ENCODE measurements at places on chromosomes 3 and 15.

DNA sequence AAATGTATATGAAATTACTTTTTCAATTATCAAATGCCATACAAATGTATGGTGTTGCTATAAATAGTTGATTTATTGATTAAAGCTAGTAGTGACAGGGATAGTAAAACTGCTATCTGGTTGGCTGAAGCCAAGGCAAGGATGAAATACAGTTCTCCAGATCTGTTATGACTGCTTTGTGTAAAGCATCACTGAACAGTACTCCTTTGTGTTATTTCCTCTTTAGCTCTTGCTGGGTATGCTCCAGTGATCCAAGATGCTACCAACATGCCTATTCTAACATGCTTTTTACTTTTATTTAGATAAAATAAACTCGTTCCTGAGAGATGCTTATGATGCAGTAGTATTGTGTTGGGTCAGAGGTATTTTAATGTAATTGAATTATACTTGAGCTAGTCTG lies 12.4 kb upstream of the UBR1 start:
- DNase-seq = no peak

DNA sequence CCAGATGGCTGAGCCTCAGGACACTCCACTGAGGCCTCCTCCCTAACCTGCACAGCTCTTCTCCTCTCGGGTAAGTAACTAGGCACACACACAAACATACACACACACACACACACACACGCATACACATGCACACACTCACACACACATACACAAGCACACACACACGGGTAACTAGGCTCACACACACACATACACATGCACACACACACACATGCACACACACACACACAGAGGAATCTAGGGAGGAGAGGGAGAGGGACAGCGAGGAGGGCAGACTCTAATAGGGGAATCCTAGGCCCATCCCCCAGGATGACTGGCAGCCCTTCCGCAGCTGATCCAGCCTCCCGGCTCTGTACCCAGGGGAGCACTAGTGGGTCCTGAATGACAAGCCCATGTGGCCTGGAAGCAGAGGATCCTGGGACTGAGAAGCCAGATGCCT lies 177.4 kb upstream of the LINGO1 start:
- no peak for DNase-seq

- DNase-seq = peak; percentile 56
Observed at GRCh38 chr3:57031631-57032541, 28.6 kb upstream of the SPATA12 start.

DNA sequence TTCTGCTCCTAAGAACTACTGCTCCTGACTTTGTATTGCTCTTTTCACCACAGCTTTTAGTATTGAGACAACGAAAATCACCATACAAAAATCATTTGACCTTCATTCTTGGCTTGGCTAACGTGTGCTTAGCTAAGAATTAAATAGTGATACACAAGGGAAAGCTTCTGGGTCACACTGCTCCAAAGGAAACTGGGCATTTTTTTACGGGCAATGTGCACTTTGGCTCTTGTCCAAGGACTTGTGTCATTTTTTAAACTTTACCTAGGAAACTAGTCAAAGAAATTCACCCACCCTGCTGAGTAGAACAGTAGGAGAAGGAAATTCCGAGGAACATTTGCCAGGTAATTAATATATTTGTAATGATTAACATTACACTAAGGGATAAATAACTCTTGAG lies 19.8 kb downstream of the WDR72 start:
- DNase-seq = no peak

- no peak for DNase-seq
Observed at GRCh38 chr15:60003243-60004008, 685 bp upstream of the FOXB1 start.

GRCh38 chr3:128813097-128813496 lies 66.3 kb upstream of the ACAD9 start:
- no peak for DNase-seq

DNA sequence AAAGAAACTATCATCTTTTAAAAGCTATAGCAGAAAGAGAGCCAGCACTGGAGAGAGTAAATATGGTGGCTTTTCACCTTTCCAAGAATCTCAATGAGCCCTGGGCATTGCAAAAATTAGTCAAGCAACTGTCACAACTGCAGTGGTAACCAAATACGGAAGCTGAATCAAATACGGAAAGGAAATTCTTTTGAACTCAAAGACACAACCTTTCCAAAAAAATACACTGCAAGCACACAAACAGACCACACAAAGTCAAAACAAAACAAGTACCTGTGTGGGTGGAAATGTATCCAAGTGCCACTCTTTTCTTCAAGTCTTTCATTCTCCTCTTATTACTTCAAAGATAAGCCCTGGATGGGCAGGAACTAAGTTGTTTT lies 17.6 kb downstream of the VGLL4 start:
- no peak for DNase-seq

DNA sequence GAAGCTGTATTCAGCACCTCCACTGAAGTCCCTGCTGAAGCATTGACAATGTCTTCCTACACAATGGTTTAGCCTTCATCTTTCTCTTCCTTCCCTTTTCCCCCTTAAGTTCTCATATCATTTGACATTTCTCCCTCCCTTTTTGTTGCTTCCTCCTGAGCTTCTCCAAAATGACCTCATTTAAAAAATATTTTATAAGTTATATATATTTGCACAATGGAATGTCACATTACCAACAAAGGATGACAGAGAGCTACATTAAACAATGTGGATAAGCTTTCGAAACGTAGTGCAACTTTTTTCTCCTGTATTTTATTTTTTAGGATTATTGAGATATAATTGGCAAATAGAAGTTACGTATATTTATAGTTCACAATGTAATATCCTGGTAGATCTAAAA lies 13.2 kb upstream of the DLG1 start:
- DNase-seq = no peak

- DNase-seq = peak; percentile 22
Observed at GRCh38 chr3:108724101-108724500, 33.1 kb downstream of the RETNLB start.
